AG20443 (cell line): ENCODE measurements at places on chromosomes 1 and 21.

GRCh38 chr1:68819190-68819829 lies 322.4 kb upstream of the DEPDC1 start:
- peak; percentile 20 for DNase-seq

- DNase-seq = peak; percentile 89
Observed at GRCh38 chr1:110196917-110197765, 13.0 kb upstream of the KCNC4 start.

DNA sequence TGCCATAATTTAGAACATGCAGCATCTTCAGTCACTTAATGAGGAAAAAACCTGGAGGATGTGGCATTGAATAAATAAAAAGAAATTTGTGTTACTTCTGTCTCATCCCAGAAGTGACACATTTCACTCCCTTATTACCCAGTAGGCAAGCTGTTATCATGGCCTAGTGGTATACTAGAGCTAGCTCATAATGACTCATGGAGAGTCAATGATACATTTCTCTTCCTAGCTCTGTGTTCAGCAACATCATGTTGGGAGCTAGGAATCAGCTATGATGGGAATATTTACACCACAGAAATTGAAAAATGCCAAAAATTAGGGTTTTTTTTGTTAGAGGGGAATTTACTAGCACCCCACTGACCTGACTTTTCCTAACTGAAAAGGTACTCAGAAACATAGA lies 182.7 kb downstream of the HMCN1 start:
- DNase-seq = peak; percentile 13

- DNase-seq = no peak
Observed at GRCh38 chr1:244237445-244237844, 186.4 kb downstream of the ZBTB18 start.

- no peak for DNase-seq
Observed at GRCh38 chr1:170210142-170210541, 64.4 kb downstream of the NTMT2 start.

DNA sequence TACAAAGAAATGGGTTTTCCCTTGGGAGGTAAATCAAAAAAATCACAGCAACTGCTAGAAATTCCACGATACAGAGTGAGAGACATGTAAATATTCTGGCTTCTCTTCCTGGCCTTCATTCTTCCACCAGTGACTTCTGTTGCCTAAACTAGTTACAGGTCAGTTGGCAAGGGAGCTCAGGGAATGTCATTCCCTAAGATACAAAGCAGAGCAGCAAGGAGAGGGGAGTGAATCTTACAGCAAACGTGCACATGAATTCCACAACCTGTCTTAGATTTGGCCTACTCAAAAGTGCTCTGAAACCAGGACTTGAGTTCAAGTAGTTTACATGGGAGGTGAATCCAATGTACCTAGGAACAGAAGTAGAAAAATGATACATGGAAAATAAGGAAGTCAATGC lies 445.3 kb upstream of the LRRC7 start:
- no peak for DNase-seq

- DNase-seq = no peak
Observed at GRCh38 chr1:31866450-31867032, 50.7 kb upstream of the SPOCD1 start.

GRCh38 chr21:46243325-46243724 lies 14.8 kb upstream of the LSS start:
- DNase-seq = no peak

DNA sequence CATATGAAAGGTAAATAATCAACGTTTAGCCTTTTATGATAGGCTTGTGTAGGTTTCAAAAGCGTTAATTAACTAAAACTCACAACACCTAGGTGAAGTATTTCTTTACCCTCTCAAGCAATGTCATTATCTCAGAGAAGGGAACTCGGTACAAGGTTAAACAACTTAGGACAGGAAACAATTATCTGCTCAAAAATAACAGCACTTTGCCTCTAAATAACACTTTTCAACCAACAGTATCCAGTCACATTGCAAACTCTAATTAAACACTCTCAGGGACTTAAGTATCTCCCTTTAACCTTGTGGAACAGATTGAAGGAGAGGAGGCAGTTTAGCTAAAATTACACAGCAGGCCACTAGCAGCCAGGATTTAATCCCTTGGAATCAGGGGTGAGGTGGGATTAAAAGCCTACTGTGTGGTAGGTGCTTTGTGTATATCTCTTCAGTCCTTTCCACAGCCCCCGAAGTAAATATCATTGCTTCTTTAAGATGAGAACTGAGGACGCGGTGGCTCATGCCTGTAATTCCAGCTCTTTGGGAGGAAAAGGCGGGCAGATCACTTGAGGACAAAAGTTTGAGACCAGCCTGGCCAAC lies 5.2 kb upstream of the AKNAD1 start:
- no peak for DNase-seq

- no peak for DNase-seq
Observed at GRCh38 chr21:40766381-40766780, 80.6 kb downstream of the DSCAM start.

DNA sequence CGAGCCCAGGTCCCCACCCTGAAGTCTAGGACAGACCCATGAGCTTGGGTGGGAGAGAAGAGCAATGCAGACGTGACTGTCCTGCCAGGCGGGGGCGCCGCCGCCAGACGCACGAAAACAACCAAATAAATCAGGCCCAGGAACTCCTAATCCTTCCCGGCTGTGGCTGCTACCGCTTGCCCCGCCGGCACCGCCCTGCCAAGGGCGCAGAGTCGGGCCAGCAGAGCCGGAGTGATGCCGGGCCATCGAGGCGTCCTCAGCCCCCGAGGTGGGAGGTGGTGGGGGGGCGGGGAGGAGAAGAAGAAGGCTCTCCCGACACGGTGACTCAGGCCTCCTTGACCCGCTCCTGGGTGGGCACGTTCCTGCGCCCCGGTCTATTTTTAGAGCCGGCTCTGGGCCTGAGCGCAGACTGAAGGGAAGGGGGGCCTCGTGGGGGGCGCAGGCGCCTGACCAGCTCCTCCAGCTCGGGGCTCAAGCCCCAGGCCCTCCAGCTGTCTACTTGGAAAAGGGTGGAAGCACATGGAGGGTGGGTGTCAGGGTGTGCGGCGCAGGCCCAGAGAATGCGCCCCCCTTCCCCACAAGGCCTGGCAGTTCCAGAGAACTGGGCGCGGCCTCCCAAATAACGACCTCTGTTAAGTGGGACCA lies 10.7 kb upstream of the COL16A1 start:
- peak; percentile 77 for DNase-seq

DNA sequence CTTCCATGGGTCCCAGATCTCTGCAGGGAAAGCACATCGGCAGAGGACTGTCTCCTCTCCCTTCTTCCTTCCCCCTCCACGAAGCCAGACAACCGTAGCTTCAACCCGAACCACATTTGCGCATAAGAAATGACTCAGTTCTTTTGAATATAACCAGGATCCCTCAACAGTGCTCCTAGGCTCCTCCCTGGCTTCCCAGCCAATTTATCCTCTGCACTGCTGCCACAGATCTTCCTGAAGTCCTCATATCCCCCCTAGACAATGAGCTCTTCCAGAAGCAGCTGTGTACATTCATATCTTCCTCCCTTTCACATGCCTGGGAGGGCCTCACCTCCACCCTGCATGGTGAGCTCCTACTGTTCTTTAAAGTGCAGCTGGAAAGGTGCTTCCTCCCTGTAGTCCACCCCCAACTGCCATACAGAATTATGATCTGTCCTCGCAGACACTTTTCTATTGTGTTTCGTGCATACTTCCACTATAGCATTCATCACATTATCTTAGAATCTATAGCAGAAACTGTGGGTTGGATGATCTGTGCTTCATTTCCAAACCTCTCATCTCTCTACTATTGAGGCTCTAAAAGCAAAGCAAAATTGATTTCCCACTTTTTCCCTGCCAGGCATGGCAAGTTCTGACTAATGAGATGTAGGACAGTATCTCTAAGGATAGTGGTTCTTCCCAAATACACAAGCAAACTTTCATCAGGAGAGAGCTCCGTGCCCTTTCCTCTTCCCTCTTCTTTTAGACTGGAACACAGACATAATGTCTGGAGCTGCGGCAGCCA lies 179.3 kb upstream of the HMGB4 start:
- peak; percentile 56 for DNase-seq

- DNase-seq = peak; percentile 41
Observed at GRCh38 chr1:160353223-160353622, 10.0 kb downstream of the NCSTN start.

DNA sequence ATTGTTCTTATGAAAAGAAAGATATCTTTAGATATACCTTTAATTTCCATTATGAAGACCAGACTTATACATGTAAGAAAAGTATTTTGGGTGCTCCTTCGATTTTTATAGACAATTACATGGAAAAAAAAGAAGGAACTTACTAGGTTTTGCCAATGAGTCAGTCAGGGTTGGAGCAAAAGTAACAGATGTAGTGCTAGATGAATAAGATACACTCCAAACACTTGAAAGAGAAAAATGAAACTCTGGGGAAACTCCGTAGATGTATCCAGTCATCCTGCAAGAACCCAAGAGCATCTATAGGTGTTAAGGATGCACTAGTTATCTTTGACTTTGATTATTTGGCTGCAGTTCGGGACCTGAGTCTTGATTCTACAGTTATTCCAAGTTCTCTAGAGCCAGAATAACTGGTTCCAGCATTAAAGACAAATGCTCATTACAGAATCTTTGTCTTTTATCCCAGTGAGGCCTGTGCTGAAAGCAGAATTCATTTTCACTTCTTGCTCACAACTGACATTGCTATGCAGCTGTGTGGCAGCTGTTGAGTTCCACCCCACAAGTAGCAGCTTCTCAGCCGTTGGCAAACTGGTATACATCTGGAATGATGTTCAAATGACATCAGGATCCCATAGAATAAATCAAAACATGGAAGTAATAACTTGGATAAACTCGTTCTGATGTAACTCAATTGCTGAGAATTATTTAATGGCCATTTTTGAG lies 326.1 kb downstream of the ASTN1 start:
- DNase-seq = no peak

- DNase-seq = no peak
Observed at GRCh38 chr1:198119906-198120305, 36.9 kb upstream of the NEK7 start.

GRCh38 chr21:26795866-26796329 lies 49.3 kb downstream of the ADAMTS1 start:
- peak; percentile 64 for DNase-seq

GRCh38 chr1:234604495-234605398 lies 5.2 kb downstream of the IRF2BP2 start:
- DNase-seq = no peak

DNA sequence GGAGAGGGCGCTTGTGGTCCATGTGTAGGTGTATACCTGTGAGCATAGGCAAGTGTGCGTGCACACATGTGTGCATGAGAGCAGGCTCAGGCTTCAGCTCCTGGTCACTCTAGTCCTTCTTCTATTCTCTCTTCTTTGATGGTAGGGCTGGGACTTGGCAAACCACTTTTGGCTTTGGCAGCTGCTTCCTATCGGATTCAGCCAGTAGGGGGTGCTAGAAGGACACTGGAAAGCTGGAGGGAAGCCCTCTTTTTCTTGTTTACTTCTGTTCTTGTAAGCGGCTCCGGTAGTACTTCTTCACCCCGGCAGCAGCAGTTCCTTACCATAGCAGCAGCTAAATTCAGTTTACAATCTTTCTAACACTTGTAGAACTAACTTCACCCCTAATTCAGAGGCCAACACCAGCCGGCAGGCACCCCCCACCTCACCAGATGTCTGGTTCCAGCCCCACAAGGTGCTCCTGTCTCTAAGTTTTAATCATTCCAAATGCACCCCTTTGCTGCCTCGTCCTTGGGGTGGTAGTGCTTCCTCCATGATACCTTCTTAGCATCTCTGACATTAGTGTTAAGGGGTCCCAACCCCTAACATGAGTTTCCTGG lies 25.1 kb downstream of the NENF start:
- peak; percentile 24 for DNase-seq

DNA sequence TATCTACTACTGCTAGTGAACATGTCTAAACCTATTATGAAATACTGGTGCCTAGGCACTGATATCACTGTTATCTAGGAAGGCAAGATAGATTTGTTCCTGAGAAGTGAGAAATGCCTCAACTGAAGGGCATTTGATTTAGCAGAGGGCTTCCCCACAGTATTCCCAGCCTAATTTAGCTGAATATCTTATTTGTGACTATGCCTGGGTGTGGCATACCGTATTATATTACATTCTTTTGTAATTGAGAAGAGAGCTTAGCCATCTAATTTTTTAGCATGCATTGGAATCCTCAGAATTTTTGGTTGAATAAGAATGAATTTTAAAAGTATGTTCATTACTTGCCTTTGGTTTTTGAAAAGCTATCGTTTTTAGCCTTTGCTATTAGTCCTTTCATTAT lies 99.1 kb downstream of the ZP4 start:
- DNase-seq = no peak

GRCh38 chr1:20717452-20718342 lies at the start of gene KIF17:
TSS of gene KIF17 (minus strand) at chr1:20718007. CDS start at chr1:20717706, 301 bp downstream.
- DNase-seq = peak; percentile 96

DNA sequence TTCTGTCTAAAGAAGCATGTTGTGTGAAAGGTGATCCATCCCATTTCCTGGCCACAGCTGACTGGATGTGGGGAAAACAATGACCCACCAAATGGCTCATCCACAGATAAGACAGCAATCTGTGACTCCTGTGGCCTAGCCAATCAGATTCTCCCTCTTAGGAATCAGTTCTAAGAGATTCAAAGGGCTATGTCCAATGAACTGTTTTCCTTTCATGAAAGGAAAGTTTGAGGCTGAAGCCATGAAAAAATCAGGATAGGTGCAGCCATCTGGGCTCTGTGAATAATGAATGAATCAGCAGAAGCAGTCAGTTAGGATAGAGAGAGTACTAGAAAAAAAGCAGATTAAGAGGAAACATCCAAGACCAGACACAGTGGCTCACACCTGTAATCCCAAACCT lies 164.7 kb downstream of the NRIP1 start:
- DNase-seq = peak; percentile 20

- DNase-seq = no peak
Observed at GRCh38 chr21:16751695-16752474, 761.0 kb upstream of the CXADR start.

GRCh38 chr1:205535866-205536758 lies 31.6 kb downstream of the CDK18 start:
- no peak for DNase-seq

DNA sequence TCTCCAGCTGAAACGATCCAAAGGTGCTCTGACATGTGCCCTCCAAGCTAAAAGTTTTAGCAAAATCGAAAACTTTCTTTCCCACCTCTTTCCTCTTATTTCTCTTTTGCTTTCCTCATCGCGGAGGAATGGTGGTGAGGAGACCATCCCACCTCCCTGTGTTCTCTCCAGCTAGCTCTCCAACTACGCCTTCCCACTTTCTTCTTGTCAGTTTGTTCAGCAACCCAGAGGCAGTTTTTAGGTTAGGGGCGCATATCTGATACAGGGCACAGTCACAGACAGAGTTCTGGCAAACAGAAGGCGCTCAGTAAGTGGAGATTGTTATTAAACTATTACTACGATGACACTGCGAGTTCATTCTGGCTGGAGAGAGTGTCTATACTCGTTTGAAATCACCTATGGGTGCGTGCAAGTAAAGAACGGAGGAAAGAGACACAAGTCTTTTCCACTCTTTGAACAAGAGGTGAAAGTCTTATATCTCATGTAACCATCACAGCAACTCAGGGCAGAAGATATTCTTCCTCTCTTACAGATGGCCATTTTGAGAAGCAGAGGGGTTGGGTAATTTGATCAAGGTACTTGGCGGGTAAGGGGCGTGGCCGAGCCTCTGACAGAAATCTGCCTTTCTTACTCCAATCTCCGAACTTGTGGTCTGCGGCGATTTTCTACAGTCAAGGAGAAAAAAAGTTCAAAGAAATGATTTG lies 13.9 kb downstream of the HLX start:
- DNase-seq = no peak
